ENCODE measurements at places on chromosomes 5 and 9. TPM values are rescaled to one million over a fixed set of nuclear protein-coding genes. Genes with fewer than 3 reads are reported as not detected.
A peak's percentile ranks its signal among the peaks of the same experiment; 100 is the strongest.

DNA sequence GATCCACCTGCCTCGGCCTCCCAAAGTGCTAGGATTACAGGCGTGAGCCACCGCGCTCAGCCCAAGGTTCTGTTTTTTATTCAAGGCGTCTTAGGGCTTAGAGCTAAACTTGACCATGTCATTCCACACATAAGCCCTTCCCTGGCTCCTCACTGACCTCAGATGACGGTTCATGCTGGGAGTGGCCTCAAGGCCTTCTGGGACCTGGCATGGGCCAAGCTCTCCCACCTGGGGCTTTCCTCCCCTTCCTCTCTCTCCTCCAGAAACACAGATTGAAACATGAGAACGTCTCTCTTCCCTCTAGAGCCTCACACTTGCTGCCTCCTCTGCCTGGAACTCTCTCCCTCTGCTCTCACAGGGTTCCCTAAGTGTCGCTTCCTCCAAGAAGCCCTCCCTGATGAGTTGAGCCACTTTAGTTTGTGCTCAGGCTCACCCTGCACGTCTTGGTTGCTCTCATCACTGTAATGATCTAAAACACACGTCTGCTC, 155.6 kb upstream of the IER5L start:
- no peak for DNase-seq

Gene TERT
- not detected for total RNA-seq

GRCh38 chr5:163410505-163410904, 26.9 kb upstream of the CCNG1 start:
- DNase-seq, result no peak

GRCh38 chr5:132877938-132878337, 4.5 kb downstream of the LEAP2 start:
- peak; percentile 29 for DNase-seq

GRCh38 chr5:175216991-175217390, 227.0 kb downstream of the DRD1 start:
- no peak for DNase-seq

Gene SGTB
- total RNA-seq, result 9.0 TPM

Gene FOXD4
- total RNA-seq, result not detected

- no peak for DNase-seq
Measured at GRCh38 chr5:122165559-122166078, 36.3 kb downstream of the ZNF474 start.

DNA sequence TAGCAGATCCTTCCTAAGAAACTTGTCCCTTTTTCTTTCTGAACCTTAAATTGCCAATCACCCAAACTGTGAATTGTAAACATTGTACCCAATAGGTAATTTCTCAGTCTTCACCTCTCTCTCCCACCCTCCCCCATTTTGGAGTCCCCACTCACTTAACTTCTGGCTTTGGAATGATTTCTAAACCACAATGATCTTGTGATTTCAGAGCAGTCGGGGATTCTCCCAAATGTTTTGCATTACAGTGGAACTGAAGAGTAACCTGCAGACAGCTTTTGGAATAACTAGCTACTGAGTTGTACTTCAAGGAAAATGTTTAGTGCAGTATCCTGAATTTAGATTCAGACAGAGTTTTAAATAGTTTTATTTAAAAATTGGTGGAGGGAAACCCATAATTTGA, 19.2 kb downstream of the SLC27A6 start:
- DNase-seq, result no peak

GRCh38 chr9:89718651-89719050, 113.8 kb downstream of the GADD45G start:
- DNase-seq, result no peak

GRCh38 chr5:4252385-4252784, 656.8 kb downstream of the IRX1 start:
- no peak for DNase-seq

Gene NOL8
- total RNA-seq, result 13.9 TPM

DNA sequence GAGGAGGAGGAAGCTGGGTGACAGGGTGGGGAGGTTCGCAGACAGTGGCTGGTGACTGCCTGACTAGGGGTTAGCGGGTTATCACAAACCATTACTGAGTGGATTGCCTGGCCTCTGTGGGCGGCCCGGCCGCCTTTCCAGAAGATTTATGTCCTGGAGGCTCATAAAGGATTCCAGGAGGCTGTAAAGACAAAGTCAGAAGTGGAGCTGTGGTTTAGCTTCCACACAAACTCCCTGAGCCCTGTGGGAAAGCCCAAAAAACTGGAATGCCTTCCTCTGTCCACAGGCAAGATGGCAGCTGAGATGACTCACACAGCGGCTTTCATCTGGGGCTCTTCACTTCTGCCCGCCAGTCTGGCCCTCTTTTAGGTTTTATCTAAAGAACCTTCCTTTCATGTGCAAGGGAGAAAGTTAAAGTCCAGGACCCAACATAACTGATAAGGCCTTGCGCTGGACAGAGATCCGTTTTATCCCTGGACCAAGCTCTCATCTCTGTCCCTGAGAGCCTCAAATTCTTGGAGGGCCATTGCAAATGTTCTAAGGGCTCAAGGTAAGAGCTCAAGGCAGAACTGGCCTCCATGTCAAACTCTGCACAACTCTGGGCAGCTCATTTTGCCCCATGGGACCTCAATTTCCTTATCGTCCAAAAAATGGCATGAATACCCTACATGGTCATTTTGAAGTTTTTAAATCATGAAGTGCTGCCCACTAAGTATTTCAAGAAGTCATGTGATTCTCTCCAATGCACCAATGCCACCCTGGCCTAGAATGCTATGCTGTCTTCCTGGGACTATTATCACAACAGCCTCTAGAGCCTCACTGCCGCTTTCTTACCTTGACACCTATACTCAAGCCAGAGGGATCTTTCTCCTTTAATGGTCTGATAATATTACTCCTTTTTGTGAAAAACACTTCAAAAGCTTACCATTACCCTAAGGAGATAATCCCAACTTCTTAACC, 249.4 kb upstream of the TRIM32 start:
- peak; percentile 87 for DNase-seq

GRCh38 chr9:32500768-32501167, 25.2 kb downstream of the RIGI start:
- peak; percentile 53 for DNase-seq

Gene PALM2AKAP2
- total RNA-seq, result 31.7 TPM

DNA sequence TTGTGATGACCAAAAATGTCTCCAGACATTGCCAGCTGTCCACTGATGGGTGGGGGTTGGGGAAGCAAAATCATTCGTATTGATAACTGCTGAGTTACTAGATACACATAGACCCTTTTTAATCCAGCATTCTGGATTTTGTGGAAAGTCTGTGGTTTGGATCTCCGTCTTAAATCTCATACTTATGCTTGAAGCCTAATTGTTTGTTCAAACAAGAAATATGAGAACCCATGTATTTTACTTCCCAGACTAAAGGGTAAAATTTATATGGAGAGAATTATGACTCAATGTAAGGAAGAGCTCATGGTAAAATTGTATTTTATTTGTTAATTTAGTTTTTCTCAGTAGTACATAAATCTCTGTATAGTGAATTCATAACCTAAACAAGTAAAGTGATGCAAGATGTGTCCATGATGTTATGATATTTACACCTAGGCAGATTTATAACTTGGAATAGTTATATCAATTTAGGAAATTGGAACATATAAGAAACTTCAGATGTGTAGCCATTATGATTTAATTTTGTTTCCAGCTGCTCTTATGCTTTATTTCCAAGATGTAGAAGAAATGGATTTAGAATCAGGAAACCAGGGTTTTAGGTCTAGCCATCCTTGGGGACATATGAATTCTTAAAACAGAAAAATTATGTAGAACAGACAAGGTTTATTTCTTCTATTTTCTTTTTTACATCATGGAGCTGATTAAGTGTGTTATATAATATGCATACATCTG, 4.5 kb upstream of the OGN start:
- no peak for DNase-seq

DNA sequence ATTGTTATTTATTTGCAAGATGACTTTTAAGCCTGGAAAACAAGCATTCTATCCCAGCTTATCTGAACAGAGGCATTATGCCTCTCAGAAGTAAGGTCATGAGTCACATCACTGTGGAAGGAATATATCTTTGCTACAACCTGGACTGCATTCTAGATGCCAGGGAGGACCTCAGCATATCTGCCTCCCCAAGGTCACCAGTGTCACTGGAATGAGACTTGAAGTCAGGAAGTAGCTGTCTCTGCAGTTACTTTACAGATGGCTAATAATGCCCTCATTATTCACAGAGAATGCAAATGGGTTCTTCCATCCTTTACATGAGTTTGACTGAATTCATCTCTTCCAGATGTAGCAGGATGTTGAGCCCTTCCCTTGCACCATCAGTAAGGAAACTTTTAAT, 4.4 kb upstream of the FAM13B start:
- DNase-seq, result no peak

DNA sequence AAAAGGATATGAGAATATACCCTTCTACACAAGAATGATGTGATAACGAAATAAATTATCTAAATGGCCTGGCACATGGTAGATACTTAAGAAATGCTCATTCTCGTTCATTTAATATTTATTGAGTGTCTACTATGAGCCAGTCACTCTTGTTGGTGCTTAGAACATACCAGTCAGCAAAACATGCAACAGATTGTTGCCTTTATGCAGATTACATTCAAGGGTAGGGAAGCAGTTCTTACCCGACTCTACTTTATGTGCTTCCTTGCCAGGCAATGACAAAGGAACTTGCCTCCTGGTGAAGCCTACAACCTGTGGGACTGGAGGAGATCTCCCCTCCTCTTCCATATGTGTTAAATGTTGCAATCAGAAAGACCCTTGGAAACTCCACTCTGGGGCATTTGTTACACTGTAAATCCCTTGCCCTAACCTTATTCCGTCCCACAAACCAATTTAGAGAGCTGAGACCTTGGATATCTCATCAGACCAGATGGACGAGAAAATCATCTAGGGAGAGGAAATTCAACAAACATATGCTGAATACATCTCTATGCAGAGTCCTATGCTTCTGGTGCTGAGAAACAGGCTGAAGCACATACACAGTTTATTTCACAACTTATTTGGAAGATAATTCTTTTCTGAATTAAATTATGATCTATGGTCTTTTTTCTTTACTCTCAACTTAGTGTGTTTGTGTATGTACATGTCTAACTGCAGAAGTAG, 128.1 kb upstream of the TRIM32 start:
- no peak for DNase-seq

DNA sequence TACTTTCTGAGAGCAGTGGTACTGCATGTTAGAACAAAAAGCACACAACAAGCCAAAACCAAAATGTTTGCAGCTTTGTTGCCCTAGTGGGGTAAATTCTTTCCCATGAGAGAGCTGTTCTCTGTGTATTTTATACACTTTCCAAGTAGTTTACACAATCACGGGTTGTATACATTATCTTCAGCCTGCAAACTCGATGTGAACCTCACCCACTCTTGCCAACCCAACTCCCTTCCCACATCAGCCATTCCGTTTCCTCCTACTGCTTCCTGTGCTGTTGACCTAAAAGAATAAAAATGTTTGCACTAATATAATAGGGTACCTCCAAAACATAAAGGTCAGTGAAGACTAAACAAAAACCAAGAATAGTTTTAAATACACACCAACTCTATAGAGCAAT, 47.0 kb downstream of the IQGAP2 start:
- no peak for DNase-seq
